ENCODE measurements at places on chromosomes 16 and 17.

GRCh38 chr17:58403311-58403710, 14.0 kb downstream of the RNF43 start:
- no peak for DNase-seq

DNA sequence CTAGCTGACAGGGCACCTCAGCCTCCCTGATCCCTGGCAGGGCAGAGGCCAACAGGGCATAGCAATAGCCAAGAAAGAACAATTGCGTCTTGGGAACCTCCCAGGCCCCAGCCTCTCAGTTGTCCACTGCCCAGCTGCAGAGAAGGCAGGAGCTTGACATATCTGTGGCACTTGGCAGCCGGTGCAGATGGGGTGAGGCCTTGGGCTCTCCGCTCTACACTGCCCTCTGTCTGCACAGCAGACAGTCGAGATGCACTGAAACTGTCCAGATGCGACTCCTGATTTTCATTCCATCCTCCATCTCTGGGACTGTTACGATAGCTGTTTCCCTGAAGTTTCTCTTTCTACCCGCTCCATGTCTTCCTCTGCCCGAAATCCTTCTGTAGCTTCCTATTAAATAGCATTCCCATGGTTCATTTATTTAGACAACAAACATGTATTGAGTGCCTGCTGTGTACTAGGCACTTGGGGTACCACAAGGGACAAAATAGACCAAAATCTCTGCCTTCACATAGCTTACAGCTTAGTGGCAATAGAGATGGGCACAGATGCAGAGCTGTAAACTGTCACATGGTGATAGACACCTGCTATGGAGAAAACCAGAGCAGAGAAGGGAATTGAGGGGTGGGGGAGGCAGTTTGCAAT, 3.3 kb downstream of the POLR3E start:
- DNase-seq: peak; percentile 70

DNA sequence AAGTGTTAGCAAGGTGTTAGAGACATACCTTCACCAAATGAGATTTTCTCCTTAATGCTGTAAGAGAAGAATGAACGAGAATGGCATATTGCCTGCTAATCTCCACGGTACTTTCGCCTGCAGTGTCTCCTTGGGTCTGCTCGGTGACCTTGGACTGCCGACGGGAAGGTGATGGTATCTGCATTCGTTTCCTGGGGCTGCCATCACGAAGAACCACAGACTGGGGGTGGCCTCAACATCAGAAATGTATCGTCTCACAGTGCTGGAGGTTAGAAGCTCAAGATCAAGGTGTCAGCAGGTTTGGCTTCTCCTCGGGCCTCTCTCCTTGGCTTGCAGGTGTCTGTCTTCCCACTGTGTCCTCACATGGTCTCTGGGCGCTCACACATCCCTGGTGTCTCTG, 86.3 kb upstream of the TNRC6C start:
- DNase-seq: peak; percentile 30

DNA sequence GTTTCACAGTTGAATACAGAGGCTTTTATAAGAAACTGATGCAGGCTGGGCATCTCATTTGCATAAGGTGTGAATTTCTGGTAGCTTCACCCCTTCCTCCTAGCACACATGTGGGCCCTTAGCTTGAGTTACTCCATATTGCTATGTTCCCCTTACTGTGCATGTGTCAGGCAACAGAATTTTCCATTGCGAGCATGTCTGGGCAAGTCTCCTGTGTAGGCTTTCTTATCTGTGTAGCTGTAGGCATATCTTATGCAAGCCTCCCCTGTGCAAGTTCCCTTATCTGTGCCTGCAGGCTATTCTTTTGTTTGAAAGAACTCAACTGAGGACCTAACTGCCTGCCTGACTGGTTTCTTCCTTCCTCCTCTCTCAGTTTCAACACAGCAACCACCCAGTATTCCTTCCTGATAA, 597.4 kb upstream of the CDH5 start:
- no peak for DNase-seq

- DNase-seq: no peak
Measured at GRCh38 chr17:6893382-6894205, 62.1 kb upstream of the TEKT1 start.

DNA sequence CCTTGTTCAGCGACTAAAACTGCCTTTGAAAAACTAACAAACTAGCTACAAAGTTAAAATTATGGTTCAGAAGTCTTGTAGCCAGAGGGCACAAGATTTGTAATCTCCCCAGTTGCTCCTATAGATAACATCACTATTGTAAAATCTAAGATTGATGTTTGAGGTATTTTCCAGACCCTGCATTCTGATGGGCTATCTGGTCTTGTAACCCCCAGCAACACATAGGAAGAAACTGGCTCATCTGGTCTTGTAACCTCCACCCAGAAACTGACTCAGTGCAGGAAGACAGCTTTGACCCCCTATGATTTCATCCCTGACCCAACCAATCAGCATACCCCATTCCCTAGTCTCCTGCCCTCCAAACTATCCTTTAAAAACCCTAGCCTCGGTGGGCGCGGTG, 12.3 kb upstream of the CHCT1 start:
- no peak for DNase-seq

DNA sequence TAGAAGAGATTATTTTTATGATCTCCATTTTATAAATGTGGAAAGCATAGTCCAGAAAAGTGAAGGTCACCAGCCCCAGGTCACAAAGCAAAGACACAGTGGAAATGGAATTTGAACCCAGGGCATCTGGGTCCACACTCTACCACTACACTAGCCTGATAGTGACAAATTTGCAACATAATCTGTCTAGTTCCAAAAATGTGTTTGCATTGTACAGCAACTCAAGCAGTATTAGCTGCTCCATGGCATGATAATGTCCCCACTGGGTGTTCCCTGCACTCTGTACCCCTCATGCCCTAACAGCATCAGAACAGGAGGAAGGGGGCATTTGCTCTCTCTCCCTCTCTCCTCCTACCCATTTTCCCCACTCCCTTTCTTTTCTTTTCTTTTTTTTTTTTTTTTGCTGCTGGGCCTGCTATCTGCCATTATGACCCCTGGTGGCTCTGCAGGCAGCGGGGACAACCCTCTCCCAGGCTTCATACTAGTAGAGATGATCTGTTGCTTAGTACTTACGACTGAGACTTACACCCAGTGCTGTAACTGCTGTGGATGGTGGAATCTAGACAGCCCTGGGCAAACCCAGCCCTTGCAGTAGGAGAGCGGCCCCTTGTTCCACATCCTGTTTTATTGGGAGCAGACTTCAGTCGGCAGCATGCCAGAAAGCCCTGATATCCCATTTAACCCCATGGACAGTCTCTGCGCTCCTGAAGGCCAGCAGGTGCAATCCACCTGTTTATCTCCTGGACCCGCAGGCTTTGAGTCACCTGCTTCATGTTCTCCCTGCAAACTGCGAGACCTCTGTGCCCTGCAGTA, 306.3 kb downstream of the SOX9 start:
- no peak for DNase-seq

DNA sequence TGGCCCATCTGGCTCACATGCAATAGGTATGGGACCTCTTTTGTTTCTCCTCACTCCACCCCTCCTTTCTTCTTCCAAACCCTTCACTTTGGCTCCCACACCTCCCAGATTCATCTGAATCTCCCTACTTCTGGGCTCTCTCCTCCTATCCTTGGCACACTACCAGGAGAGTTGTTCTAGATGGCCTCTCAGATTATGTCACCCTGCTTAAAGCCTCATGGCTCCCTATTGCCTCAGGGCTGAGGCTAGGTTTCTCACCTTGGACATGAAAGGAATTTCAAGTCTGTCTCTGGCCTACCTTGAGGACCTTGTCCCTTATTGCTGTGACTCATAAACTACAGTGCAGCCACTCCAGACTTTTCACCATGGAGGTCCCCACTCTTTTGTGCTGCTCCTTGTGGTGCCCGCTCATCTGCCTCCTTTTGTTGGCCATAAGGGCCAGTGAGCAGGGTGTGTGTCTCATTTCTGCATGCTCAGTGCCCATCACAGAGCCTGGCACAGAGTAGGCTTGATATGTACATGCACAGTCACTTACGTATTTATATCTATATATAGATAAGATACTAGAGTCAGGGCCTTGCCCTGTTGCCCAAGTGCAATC, 1.0 kb upstream of the MFAP4 start:
- DNase-seq: no peak

DNA sequence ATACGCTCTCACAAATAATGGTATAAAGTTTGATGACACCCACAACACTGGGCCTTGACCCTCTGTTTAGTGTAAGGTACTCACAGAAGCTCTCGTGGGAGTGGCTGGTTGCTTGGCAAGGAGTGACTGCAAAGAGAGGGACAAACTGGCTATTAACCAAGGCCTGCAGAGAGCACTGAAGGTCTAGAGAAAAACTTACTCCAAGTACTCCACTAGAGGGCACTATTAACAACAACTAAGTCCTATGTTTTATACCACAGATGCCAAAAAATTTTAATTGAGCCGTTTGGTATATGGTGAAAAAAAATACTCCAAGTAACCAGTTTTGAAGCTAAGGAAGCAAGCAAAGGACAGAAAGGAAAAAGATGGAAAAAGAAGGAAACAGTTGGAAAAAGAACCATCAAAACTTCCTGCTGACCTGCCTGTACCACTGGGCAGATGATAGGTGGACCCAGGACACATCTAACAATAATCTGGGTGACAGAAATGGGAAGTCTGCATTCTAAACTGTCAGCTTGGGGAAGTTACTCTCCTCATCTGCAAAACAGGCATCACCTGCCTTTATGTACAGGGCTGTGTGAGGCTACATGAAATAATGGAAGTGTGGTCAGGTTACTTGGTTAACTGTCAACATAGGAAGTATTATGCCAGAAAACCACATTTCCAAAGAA, 23.2 kb downstream of the DYNC1LI2 start:
- DNase-seq: peak; percentile 11

DNA sequence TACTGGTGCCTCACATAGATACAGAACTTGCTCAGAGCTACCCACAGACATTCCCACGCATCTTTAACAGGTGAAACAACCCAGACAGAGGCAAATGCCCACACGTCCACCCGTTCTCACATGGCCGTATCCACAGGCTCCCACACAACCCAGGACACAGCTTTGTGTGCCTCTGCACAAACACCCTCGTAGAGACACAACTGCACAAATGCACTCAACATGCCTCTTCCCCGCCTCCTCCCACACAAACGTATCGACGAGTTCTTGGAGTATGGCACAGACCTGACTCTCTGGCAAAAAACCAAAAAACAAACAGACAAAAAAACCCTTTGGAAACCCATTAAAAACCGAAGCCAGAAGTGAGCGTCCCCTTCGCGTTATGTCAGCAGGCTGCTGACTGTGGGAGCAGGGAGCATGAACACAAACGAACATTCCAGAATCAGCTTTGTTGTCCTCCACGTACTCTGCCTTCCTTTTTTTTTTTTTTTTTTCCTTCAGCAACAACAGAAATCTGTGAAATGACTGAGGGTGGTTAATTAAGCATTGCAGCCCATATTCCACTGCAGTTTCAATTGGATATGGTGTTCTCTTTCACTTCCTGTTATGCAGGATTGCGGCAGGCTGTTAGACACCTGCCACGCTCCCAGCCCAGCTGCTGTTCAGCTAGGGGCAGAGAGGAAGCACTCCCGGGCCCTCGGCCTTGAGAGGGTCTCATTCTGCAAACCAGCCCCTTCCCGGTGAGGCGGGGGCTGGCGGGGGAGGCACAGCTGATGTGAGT, 313.7 kb downstream of the MAF start:
- peak; percentile 89 for DNase-seq

DNA sequence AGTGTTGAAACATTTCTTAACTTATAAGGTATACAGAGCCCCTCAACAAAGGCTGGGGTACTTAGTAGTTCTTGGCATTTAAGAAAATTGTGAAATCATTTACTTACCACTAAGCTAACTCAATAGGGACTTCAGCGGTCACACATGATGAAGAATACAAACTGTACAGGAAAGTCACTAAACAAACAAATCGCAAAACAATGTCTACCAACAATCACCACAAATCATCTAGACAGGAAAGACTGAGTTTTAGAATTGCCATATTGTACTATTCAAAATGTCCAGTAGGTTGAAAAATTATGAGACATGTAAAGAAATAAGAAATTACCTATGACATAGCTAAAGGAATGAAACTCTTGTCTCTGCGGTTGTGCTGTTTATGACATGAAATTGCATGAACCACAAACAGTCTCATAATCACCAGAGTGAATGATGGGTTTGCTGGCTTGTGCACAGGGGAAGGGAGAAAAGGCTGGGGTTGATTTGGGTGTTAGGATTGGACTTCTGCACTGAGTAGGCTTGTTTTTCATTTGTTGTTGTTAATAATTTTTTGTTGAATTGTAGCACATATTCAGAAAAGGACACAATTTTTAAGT, 441.1 kb upstream of the MON1B start:
- DNase-seq: no peak
